Right atrium auricular region (tissue), 2 donors: ENCODE measurements at places on chromosomes 6 and 20.
A peak's percentile ranks its signal among the peaks of the same experiment; 100 is the strongest.

DNA sequence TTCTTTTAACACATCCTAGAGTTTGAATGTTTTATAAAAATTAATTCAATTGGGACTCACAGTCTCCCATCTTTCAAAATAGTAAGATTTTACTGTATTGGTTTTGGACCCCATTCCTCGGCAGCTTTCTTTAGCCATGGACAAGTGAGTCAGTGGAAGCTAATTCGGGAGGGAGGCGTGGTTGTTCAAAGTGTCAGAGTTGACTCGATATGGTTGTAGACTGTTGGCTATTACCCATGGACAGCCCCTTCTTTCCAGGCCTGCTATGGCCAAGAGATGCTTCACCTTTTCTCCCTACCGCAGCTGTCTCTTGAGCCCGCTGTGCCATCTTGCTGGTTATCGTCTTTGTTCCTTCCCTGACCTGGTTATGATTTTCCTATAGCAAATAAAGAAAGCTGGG lies 243.0 kb downstream of the CD83 start:
- peak; percentile 63 for DNase-seq

GRCh38 chr6:21431526-21431925 lies 162.0 kb upstream of the SOX4 start:
- DNase-seq = no peak

- no peak for DNase-seq
These were observed 22.3 kb downstream of the PPP1R14C start for GRCh38 chr6:150165020-150165702.

DNA sequence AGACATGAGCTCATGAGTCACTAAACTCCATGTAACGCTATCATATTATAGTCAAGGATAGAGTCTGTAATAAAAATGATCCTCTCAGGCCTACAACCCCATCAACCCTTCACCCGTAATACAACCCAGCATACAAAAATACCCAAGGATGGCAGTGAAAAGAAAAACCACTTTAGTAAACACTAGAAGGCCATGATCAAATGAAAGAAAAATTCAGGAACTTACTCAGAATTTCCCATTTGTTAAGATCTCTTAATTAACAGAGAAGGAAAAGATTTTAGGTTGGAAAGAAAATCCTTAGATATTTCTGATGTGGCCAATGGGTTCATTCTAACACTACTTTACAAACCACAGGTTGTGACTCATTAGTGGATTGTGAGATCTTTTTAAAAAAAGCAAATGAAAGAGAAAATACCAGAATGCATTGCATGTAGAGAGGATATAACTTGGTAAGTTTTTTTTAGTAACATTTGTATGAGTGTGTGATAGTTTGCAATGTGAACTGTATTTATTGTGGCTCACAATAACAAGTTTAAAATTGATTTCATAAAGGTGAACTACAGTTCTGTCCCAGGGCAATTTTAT lies 8.0 kb upstream of the UBE2J1 start:
- DNase-seq = no peak

DNA sequence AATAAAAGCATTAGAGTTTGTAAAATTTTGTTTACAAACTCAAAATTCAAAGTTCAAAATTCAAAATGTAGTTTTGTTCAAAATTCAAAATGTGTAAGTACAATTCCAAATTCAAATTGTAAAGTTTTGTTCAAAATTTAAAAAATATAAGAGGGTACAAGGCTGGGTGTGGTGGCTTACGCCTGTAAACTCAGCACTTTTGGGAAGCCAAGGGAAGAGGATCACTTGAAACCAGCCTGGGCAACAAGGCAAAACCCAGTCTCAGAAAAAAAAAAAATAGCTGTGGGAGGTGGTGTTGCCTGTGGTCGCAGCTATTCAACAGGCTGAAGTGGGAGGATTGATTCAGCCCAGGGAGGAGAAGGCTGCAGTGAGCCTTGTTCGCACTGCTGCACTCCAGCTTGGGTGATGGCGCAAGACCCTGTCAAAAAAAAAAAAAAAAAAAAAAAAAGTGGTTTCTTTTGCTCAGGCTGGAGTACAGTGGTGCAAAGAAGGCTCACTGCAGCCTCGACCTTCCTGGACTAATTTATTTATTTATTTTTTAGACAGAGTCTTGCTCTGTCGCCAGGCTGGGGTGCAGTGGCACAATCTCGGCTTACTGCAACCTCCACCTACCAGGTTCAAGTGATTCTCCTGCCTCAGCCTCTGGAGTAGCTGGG lies 5.4 kb upstream of the ZBTB12 start:
- DNase-seq = no peak

GRCh38 chr20:5834436-5835005 lies 84.3 kb downstream of the SHLD1 start:
- DNase-seq = no peak

DNA sequence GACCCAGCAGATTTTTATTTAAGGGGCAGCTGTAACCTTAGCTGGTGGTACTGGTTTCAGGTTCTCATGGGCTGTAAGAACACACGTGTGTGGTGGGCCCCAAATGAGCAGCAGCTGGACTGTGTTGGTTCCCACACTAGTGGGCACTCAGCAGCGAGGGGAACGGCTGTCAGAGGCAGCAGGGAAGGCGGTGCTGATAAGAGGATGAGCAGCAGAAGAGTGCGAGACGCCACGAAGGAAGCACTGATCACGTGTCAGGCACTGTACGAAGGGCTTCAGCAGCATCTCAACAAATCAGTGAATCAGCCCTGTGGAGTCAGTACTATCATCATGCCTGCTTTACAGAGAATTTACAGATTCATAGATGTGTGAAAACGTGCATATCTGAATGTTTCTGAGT lies 41.0 kb upstream of the EMILIN3 start:
- no peak for DNase-seq

DNA sequence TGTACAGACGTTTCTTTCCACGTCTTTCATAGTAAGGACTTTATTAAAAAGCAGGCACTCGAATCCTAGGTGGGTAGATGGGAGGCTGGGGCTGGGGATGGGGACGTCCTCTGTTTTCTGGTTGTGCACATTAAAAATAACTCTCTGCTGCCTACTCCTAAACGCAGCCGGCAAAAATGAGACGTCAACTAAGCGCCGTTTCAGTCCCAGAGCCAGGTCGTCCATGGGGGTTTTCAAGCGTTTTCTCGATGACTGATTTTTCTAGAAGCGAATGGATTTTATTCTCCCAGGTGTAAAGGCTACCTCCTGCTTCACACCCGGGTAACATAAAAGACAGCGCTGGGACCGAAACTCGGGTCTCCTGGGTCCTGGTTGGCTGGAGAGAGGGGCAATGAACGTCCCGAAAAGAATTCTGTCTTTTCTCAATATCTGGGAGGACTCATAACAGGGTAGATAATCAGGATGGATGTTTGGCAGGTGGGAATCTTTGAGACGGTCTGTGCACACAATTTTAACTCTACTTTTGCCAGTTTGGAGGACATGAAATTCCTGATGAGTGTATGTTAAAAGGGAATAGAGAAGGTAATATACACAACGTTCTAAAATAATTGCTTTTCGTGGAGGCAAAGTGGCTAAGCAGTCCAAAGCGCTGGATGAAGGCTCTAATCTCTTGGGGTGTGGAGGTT lies 25.2 kb downstream of the GPX6 start:
- DNase-seq = no peak

DNA sequence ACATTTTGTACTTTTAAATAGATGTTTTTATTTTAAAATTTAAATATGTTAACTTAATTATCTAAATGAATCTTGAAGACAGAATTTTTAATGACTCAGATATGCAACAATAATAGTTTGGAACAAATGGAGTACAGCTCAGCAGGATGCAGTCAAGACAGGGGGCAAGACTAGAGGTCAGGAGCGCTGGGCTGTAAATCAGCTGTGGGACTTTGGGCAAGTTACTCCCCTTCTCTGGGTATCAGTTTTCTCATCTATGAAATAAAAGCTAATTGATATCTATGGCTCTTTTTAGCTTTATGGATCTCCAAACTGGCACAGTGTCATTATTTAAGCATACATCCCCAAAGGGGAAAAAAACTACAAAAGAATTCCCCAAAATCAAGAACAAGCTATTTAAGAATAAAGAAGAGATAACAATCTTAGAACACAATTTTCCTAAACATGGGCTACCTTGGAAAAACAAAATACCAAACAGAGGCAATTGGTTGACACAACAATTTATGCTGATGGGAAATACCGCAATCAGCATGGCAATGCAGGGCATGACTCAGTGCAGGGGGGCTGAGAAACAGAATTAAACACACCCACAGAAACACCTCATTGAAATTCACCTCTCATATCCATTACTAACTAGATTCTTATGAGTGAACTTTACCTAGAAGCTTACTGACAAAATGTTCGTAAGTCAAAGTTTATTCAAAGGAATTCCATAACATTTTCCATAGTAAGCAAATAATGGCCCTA lies 188.2 kb downstream of the SIM1 start:
- no peak for DNase-seq

DNA sequence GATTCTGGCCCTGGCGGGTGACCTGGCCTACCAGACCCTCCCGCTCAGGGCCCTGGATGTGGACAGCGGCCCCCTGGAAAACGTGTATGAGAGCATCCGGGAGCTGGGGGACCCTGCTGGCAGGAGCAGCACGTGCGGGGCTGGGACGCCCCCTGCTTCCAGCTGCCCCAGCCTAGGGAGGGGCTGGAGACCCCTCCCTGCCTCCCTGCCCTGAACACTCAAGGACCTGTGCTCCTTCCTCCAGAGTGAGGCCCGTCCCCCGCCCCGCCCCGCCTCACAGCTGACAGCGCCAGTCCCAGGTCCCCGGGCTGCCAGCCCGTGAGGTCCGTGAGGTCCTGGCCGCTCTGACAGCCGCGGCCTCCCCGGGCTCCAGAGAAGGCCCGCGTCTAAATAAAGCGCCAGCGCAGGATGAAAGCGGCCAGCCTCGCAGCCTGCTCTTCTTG lies 868 bp upstream of the SLC2A4RG start:
- DNase-seq = peak; percentile 73

DNA sequence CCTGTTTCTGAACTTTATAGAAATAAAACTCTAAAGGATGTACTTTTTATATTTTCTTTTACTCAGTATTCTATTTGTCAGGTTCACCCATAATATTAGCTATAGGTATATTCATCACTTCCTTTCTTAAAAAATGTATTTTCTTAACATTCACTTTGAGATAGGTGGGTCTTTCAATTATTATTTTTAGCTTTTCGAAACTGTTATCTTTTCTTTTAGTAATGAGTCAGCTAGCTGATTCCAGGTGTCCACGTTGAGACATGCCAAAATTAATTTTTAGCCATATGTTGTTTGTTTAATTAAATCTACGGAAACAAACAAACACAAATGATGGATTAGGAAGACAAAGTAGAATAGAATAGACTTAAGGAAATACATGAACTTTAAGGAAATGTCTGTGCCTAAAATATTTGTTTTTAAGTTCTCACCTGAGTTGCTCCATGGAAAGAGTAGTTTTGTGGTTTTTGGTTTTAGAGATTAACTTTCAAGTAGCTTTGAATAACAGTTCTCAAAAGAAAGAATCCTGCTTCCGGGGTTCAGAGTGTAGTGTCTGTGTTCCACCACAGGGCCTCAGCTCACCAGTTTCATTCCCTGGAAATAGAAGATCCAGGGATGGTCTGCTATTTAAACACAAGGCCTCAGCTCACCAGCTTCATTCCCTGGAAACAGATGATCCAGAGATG lies 435.0 kb downstream of the HAO1 start:
- no peak for DNase-seq

DNA sequence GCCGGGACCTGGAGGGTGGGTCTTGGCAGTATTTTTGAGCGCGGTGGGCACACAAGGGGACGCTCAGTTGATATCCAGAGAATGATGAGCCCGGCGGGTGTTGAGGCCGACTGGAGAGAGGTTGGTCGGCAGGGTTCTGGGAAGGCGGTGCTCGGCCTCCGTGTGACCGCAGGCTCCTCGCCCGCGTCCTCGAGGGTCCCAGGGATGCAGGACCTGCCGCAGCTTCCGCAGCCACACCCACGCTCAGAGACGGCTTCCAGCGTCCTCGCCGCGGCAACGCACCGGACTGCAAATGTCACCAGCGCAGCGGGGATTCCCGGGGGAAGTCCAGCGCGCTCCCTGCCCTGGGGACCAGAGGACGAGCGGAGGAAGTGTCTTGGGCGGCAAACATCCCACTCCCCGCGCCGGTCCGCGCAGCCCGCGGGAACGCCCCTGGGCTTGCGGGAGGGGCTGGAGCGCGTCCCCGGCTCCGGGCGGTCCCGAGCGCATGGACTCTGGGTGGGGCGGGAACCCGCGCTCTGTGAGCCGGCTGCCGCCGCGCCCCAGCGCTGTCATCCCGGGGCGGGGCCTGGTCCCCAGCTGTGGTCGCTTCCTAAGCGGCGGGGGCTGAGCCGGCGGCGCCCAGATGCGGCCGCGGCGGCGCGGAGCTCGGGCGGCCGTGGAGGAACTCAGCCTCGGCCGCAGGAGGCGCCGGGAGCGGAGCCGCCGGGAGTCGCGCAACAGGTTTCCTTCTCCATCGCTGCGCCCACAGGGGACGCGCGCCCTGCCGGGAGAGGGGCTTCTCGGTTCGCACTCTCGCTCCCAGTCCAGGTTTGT lies at the start of gene STX11:
TSS of gene STX11 (plus strand) at position 624 of the 816 bp plus-strand sequence. CDS start 36,111 bp downstream, outside the sequence.
- peak; percentile 71 for DNase-seq

DNA sequence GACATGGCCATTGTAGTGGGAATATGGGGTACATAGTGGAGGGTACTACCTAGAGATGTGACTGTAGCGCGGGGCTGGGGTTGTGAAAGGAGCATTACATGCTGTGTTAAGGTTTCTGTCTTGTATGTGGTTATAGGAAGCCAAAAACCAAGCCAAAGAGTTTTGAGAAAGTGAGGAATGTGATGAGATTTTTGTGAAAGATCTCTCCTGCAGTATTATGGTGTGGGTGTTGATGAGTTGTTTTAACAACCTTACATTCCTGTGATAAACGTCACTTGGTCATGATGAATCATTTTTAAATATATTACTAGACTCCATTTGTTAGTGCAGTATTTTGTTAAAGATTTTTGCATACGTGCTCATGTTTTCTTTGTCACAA lies 48.9 kb downstream of the ZFAND3 start:
- DNase-seq = no peak

- no peak for DNase-seq
These were observed 40.0 kb upstream of the CLDN20 start for GRCh38 chr6:155223646-155224451.

DNA sequence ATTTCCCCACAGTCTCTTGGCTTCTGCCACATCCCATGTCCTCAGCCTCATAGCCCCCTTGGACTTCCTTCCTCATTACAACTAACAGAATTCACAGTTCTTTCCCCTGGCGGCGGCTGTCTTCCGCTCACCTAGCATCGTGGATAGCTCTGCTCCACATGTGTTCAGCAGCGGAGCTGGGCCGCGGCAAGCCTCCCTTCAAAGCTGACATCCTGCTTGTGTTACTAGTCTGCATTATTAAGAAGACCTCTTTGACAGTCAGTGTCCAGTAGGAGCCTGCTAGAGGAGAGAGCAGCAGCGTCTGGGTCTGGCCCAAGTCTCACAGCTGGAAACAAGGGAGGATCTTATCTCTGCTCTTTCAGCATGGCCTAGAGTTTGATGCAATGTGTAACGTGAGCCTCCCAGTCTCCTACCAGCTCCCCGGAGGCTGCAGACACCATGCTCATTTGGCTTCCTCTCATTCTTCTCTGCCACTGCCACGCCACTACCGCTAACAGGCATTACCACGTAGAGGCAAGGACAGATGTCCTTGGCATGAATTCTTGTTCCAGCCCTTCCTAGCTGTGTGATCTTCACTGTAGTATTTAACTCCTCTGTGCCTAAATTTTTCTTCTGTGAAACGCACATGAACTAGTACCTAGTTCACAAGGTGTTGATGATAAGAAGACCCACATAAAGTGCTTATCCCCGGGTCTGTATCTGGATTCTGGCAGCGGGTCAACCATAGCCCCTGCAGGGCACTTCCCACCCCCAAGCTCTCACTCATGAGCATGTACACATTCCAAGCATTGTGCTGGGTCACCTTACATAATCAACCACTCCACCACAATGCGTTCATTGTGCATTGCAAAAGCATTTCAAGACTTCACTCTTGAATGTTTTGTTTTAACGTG lies 107.1 kb upstream of the BACH2 start:
- no peak for DNase-seq
